ENCODE measurements at places on chromosomes 4 and X. TPM values are rescaled to one million over a fixed set of nuclear protein-coding genes. Genes with fewer than 3 reads are reported as not detected.

GRCh38 chr4:147605499-147605898, 11.7 kb upstream of the TMEM184C start:
- DNase-seq: no peak

DNA sequence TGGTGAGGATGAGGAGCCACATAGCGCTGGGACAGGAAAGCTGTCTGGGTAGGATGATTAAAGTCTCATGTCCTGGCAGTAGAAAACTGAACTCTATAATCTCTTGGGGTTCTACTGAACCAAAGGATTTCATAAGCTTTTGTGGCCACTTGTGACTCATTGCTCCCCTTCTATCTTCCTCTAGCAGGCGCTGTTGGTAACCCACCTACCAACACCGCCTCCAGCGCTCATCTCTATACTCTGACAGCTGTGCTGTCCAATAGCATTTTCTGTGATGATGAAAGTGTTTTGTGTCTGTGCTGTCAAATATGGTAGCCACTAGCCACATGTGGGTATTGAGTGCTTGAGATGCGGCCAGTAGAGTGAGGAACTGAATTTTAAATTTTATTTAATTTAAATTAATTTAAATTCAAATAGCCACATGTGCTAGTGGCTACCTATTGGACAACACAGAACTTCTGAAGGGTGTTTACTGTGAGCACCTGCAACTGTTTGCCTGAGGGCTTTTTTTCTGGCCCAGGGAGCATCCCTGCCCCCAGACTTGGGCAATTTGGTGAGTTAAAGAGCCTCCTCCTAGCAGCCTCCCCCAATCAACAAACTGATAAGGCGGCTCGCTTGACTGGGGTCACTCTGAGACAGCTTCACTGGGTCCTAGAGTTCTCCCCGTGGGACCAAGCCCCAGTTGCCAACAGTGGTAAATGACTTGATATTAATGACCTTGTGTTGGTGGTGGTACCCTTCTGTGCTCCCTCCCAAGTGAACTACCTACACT, 169.2 kb upstream of the ATP6AP2 start:
- no peak for DNase-seq

DNA sequence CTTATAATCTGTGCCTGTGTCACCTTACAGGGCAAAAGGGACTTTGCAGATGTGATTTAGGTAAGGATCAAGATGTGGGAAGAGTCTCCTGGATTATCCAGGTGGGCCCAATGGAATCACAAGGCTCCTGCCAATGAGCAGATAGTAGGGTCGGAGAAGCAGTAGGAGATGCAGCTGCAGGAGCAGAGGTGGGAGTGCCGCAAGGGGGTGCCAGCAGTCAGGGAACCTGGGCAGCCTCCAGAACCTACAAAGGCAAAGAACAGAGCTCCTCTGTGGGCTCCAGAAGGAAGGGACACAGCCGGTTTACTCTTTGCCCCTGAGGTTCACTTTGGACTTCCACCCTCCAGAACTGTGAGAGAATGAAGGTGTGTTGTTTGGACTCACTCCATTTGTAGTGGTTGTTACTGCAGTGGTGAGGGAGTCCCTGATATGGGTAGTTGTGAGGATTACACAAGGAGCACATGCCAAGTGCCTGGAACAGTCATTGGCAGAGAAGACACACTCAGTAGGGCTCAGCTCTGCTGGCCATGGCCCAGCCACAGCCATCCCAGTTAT, 318.5 kb downstream of the EVC2 start:
- DNase-seq: no peak

The NXF2B gene
- 0.28 TPM for total RNA-seq

The SYTL4 gene
- total RNA-seq: 9.0 TPM

DNA sequence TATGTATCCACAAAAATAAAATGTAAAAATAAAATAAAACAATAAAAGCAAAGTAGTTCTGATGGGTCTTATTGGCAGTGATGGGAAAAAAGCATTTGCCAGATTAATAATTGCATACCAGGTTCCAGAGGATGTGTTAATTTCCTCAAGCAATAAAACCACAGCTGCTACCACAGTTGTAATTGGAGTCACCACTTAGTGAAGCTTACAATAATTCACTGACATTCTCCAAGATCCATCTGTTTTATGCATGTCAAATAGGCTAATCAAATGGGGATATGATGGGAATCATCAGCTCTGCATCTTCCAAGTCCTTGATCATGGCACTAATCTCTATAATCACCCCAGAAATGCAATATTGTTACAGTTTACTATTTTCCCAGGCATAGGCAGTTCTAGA, 123.5 kb upstream of the EMCN start:
- DNase-seq: peak; percentile 25

GRCh38 chr4:62913065-62913464, 1496.2 kb downstream of the TECRL start:
- no peak for DNase-seq

The SOWAHD gene
- 0.50 TPM for total RNA-seq

The SSX1 gene
- not detected for total RNA-seq

The HNRNPH2 gene
- 75.1 TPM for total RNA-seq

GRCh38 chrX:17535229-17535628, 160.2 kb downstream of the NHS start:
- DNase-seq: no peak

DNA sequence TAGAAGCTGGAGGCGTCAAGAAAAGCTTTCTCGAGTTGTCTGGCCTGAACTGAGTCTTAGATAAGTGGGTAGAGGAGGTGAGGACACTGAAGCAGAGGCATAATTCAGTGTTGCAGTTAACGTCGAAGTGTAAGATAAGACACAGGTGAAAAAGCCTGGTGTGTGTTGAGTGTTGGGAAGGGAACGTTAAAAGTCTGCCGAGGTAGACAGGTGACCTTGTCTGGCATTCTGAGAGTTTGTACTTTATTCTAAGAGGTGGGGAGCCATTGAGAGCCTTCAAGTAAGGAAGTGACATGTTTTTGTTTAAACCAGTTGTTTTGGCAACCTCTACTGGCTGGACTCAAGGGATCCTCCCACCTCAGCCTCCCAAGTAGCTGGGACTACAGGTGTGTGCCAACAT, 219.1 kb downstream of the SHROOM3 start:
- DNase-seq: no peak

Data from spinal cord (tissue), 10 donors.